ENCODE measurements at places on chromosomes 4 and X.

DNA sequence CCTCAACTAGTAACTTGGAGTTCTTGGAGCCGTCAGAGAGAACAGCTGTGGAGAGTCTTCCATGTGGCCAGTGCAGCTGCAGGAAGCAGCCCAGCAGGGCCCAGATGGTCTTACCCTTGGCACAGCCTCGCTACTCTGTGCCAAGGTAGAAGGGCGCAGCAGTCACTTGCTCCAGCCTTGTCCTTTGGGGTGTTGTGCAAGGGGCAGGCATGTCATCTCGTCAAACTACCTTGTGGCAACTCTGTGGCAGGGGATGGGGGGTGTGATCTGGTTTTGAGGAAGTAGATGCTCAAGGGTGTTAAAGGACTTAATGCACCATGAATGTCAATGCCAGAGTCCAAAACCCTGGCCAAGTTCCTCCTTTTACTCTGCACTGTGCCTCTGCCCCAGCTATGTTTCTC lies 34.2 kb upstream of the TBC1D14 start:
- peak; percentile 62 for DNase-seq

GRCh38 chr4:99845708-99846469 lies 29.3 kb downstream of the DAPP1 start:
- no peak for DNase-seq

DNA sequence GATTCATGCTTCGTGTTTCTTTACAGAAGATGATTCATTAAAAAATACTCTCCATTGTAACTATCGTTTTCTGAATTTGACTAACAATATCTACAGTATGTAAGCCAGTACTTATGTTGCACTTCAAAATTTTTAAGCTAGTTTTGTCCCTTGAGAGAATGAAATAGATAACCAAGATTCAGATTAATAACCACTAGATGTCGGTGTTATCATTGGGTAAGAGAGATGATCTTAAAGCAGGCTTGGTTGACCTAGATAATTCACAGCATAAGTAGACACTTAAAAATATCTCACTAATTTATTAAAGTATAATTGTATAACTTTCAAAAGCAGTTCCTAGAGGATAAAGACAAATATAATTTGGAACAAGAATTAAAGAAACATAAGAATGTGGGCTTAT lies 430.9 kb downstream of the C4orf33 start:
- DNase-seq, result no peak

GRCh38 chr4:90641861-90642599 lies 514.8 kb downstream of the CCSER1 start:
- DNase-seq, result no peak

GRCh38 chrX:81316163-81316562 lies 114.3 kb downstream of the SH3BGRL start:
- DNase-seq, result no peak

DNA sequence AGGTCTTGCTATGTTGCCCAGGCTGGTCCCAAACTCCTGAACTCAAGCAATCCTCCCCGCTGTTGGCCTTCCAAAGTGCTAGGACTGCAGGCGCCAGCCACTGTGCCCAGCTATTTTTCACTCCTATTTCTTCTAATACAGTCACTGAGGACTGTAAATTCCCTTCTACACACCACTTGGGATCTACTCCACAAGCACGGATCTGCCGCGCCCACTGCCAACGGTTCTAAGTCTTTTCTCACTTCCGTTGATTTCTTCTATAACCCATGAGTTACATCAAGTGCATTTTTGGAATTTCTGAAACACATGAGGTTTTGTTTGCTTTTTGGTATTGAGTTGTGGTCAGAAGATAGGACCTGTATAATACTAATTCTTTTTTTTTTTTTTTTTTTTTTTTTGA lies 48.6 kb downstream of the FAM53A start:
- no peak for DNase-seq

- DNase-seq, result no peak
These were observed 18.4 kb downstream of the ZFX start for GRCh38 chrX:24167719-24168472.

Measured in right hindlimb (tissue), 1 donor.